Esophagus (tissue), 2 donors: ENCODE measurements at places on chromosomes 7 and 10. TPM values are rescaled to one million over a fixed set of nuclear protein-coding genes. Genes with fewer than 3 reads are reported as not detected.

COL28A1 gene
- 0.60 TPM for polyA plus RNA-seq

CXCL12 gene
- polyA plus RNA-seq = 7.9 TPM

PLXDC2 gene
- 11.9 TPM for polyA plus RNA-seq

UCMA gene
- polyA plus RNA-seq = not detected

STEAP2 gene
- polyA plus RNA-seq = 2.1 TPM

PODXL gene
- polyA plus RNA-seq = 3.5 TPM
